ENCODE measurements at places on chromosomes 1 and 21.

- no peak for DNase-seq
Measured at GRCh38 chr1:203440771-203441170, 34.8 kb upstream of the PRELP start.

GRCh38 chr1:99546432-99547416 is 99.2 kb upstream of the PALMD start:
- DNase-seq, result no peak

DNA sequence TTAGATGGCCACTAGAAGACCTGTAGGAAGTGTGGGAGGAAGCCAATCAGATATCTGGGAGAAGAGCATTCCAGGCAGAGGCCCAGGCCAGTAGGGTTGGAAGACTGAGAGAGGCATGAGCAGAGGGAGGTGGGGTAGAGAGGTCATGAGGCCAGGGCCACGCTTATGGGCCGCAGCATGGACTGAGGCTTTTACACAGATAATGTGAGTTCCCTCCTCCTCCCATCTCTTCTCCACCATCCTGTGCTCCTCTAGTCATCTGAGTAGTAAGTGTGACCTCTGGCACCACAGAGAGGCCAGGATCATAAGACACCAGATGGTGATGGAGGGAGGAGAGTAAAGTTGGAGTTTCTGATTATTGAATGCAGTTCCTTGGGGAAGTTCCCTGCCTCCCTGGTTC is 17.1 kb downstream of the TTC22 start:
- DNase-seq, result no peak

DNA sequence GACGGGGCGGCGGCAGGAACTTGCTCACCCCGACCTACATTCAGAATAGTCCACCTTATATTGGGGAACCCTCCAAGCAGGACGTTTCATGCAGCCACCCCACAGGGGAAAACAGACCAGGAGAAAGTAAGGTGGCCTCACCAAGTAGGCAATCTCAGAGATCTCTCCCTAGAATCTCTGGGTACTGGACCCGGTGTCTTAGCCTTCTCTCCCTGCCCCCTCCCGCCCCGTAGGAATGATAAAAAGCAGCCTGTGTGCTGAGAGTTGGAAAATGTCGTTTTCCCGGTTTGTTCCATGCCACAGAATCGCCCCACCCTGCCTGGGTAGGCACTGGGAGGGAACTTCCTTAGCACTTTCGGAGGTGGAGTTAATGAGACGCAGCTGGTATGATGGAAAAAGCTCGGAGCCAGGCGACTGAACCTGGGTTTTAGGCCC is 789 bp upstream of the PTPN14 start:
- DNase-seq, result no peak

DNA sequence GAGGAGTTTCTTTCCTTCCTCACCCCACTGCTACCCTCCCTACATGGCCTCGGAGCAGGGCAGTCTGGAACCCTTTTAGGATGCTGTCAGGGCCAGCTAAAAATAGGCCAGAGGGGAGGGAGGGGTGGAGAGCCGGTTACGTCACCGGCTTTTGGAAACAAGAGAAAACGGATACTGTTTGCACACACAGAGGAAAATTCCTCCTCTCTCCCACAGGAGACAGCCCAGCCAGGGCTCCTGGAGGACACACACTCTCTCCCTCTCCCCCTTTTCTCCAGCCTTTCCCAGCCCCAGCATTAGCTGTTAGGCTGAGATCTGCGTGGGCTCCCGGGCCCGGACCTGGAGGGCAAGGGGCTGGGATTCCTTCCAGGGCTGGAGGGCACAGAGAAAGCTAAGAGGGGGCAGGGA is 20.0 kb upstream of the ALDH4A1 start:
- DNase-seq, result no peak

Measured in NCI-H748 treated with DMSO at 0.1 percent for 48 hours (cell line).